ENCODE measurements at places on chromosomes 5 and 9. TPM values are rescaled to one million over a fixed set of nuclear protein-coding genes. Genes with fewer than 3 reads are reported as not detected.

The CCDC187 gene
- polyA plus RNA-seq = not detected

GRCh38 chr9:112505086-112505485 is 18.5 kb downstream of the KIAA1958 start:
- H3K36me3 ChIP-seq = no peaks in the 10 kb centered on the region
- H3K4me3 ChIP-seq = no peak overlapping the region
- no peaks in the 10 kb centered on the region for H3K4me1 ChIP-seq
- DNase-seq = no peak
- H3K27me3 ChIP-seq = no peaks in the 10 kb centered on the region
- H3K27ac ChIP-seq = no peak overlapping the region

DNA sequence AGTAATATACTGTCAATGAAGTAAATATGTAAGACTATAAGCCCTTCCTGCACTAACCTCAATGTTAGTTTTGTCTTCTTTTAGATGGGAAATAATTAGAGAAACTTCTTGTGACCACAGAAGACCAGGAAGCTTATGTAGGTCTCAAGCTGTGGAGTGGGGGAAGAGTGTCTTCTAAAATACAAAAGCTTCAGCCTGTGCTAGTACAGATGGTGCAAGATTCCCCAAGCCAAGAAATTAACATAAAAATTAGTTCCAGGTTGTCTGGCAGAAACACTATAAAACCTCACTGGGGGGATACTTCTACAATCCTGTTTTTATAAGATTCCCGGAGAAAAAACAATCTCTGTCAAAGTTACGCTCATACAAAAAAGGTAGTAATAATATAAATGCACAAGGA is 103.6 kb downstream of the FNBP1 start:
- H3K36me3 ChIP-seq = peaks cover 31% of the 10 kb centered on the region
- H3K27me3 ChIP-seq = no peaks in the 10 kb centered on the region
- DNase-seq = no peak
- H3K27ac ChIP-seq = peak overlapping the region; percentile 23

GRCh38 chr9:78149702-78150291 is 86.1 kb upstream of the CEP78 start:
- no peaks in the 10 kb centered on the region for H3K36me3 ChIP-seq
- H3K27ac ChIP-seq = no peak overlapping the region
- H3K4me3 ChIP-seq = no peak overlapping the region
- DNase-seq = no peak

The WNT8A gene
- polyA plus RNA-seq = not detected

DNA sequence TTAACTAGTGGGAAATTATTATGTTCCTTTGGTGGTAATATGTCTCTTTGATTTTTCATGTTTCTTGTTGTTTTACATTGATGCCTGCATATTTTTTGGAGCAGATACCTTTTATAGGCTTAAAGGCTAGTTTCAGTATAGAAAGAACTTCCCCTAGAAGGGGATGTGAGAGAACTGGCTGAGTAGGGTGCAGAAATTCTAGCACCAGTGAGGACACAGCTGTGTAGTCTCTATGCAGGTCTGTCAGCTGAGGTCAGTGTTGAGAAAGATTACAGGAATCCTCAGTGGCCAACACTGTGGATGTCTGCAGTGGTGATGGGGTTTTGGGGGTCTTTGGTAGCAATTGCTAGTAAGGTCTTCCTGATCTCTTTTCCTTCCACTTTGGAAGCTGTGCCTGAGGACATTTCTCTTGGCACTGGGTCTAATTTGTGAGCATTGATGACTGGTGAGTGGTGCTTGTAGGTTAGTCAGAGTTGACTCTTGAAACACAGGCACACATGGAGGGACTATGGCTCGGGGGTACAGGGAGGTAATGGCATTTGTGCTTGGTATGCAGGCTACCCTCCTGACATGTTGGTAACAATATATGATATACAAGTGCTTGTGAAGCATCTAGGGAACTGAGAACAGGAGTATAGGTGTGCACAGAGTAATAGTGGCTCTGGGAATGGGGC is 221.4 kb downstream of the SPATA31D1 start:
- no peaks in the 10 kb centered on the region for H3K4me1 ChIP-seq
- no peak overlapping the region for H3K4me3 ChIP-seq
- DNase-seq = no peak
- no peak overlapping the region for H3K27ac ChIP-seq
- no peaks in the 10 kb centered on the region for H3K36me3 ChIP-seq
- no peaks in the 10 kb centered on the region for H3K27me3 ChIP-seq

DNA sequence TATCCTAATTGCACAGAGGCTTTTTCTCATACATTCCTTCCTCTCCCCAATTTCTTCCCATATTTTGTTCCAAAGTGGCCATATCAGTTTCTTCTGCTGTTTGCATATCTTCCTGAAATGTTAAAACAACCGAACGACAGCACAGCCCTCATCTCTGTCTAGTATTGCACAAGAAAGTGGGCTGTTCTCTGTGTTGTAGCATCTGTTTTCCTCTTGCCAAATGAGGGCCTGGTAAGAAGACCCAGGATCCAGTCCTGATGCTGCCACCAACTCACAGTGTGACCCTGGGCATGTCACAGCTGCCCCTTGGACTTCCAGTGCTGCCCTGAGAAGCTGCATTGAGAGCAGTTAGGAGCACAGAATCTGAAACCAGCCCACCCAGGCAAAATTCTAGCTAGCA is 4.1 kb downstream of the SLC31A2 start:
- no peak overlapping the region for H3K4me3 ChIP-seq
- peaks cover 12% of the 10 kb centered on the region for H3K36me3 ChIP-seq
- DNase-seq = no peak
- no peaks in the 10 kb centered on the region for H3K27me3 ChIP-seq
- no peak overlapping the region for H3K27ac ChIP-seq

- no peak overlapping the region for H3K27ac ChIP-seq
- H3K36me3 ChIP-seq = no peaks in the 10 kb centered on the region
Observed at GRCh38 chr5:180692429-180692828, 43.0 kb upstream of the FLT4 start.

DNA sequence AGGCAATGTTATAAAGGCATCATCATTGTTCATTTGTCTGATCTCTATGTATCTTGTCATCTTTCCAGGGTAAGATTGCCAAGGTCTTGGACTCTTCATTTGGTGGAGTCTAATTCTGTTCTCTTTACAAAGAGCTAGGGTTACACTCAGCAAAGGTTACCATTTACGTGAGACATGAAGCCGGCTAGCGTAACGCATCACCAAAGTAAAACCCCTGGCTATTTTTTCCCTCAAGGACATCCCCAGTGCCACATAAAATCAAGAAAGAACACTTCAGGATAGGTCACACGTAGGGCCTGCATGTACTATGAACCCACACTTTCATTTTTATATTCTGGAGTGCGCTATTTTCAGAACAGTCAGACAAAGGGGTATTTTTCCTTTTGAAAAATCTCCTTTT is 20.0 kb upstream of the MYOT start:
- no peak for DNase-seq
- H3K36me3 ChIP-seq = no peaks in the 10 kb centered on the region
- no peaks in the 10 kb centered on the region for H3K27me3 ChIP-seq

DNA sequence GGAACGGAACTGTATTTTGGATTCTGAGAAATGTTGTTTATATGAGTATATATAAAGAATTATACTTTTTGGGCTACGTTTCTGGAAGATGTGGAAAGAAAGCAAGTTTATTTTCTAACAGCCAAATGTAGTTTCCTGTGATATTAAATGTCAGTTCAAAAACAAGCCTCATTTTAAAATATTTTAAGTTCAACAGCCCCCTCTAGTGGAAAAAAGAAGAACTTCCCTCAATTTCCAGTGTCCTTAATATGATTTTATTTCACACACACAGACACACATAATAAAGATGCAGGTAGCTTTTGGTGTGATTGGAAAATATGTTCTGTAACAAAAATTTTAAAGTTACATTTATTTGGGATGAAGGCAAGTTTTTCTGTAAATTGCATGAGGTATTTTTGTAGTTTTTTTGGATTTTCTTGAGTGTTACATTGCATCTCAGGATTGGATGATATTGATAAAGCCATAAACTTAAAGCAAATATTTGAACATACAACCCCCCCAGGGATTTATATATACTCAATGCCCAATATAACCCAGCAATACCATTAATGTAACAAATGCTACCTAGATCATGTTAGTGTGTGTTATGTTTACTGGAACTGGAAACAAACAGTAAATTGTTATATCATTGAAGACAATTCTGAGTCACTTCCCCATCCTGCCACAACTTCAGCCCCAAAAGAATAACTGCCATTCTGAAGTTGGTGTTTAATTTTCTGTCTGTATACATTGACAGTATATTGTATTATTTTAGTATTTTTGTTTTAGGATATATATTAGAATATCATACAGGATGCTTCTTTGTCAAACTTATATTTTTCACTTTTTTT is 54.0 kb downstream of the CCDC171 start:
- no peaks in the 10 kb centered on the region for H3K36me3 ChIP-seq
- no peak overlapping the region for H3K4me3 ChIP-seq
- peaks cover 3% of the 10 kb centered on the region for H3K4me1 ChIP-seq
- no peak overlapping the region for H3K27ac ChIP-seq
- no peak for DNase-seq

DNA sequence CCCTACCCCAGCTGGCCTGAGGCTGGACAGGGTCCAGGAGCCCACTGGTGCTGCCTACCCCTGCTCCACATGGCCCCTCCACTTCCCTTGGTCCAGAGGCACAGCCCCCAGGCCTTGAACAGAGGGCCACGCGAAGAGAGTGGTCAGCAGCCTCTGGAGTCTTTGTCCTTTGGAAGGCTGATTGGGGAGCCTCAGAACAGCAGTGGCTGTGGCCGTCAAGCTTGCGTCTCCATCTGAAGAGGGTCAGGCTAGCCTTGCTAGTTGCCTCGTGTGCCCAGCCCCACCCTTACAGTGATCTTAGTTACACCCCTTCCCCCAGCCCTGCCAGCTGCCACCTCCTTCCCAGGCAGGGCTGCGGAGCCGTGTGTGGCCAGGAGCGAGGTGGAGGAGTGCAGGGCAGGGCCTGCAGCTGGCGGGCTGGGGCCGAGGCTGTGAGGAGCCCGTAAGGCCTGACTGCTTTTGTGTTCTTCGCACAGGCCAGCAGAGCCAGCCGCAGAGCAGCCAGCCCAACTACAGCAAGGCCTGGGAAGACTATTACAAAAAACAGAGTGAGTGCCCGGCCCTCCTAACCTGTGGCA is 30.1 kb upstream of the PRDM12 start:
- no peak overlapping the region for H3K27ac ChIP-seq
- H3K4me1 ChIP-seq = no peaks in the 10 kb centered on the region
- no peaks in the 10 kb centered on the region for H3K27me3 ChIP-seq
- peaks cover 78% of the 10 kb centered on the region for H3K36me3 ChIP-seq
- DNase-seq = no peak

DNA sequence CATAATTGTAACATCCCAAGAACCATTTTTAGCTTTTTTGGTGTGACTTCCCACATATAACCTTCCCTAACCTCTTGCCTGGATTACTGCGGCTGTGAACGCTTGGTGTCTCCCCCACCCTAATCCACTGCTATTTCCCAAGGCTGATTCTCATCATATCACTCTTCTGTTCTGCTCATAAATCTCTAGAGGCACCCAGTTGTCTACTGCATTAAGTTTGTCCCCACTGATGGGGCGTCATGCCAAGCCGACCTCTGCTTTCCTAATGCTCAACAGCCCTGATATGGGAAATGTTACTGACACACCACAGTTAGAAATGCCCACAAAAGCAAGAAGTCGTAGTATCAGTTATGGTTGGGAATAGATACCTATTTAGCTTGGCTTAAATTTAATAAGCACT is 24.4 kb downstream of the NPR3 start:
- H3K4me1 ChIP-seq = no peaks in the 10 kb centered on the region
- no peak for DNase-seq
- no peak overlapping the region for H3K4me3 ChIP-seq
- H3K27ac ChIP-seq = no peak overlapping the region
- H3K27me3 ChIP-seq = peaks cover 2% of the 10 kb centered on the region

The CDH9 gene
- not detected for polyA plus RNA-seq

- no peak overlapping the region for H3K27ac ChIP-seq
- no peaks in the 10 kb centered on the region for H3K4me1 ChIP-seq
- H3K27me3 ChIP-seq = no peaks in the 10 kb centered on the region
- no peak overlapping the region for H3K4me3 ChIP-seq
- no peak for DNase-seq
Observed at GRCh38 chr5:171644536-171644935, 141.1 kb upstream of the SMIM23 start.

The DAB2 gene
- not detected for polyA plus RNA-seq

GRCh38 chr5:103021314-103021713 is 98.6 kb downstream of the GIN1 start:
- H3K27me3 ChIP-seq = no peaks in the 10 kb centered on the region
- H3K27ac ChIP-seq = no peak overlapping the region
- no peak for DNase-seq
- H3K4me1 ChIP-seq = no peaks in the 10 kb centered on the region
- no peak overlapping the region for H3K4me3 ChIP-seq
- H3K36me3 ChIP-seq = peaks cover 23% of the 10 kb centered on the region

DNA sequence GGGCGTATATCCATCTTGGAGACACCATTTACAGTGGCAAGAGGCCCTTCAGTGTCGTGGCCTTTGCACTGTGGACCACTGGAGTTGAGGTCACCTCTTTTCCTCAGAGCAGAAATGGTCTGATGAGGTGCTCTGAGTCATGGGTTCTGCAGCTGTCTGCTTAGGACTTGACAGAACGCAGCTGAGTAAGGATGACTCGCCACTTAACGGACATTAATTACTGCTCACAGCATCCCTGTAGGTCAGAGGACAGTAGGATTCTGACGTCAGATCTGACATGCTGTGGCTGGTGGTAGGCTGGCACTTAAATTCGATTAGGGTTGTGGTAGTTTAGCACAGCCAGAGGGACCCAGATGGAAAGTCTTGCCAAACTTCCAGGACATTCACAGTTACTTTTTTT is 479.4 kb downstream of the DMAC1 start:
- no peaks in the 10 kb centered on the region for H3K27me3 ChIP-seq
- H3K36me3 ChIP-seq = no peaks in the 10 kb centered on the region
- no peak for DNase-seq
- H3K4me1 ChIP-seq = no peaks in the 10 kb centered on the region
- no peak overlapping the region for H3K27ac ChIP-seq
- no peak overlapping the region for H3K4me3 ChIP-seq

DNA sequence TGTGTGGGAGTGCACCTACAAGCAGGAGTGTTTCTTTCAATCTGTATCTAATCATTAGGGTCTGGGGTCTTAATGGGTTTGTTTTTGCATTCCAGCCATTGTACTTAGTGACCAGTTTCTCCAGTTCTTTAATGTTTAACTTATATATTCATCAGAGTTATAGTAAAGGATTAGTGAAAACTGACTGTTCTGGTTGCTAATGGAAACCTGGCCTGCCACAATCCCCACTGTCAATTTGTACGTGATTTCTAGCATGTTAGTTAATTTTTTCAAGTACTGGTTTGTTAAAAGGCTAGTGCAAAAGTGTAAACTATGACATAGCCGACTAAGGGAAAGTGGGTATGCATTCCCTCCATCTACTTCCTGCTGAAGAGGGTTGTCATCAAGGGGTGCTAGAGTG is 276.1 kb downstream of the HTR1A start:
- no peaks in the 10 kb centered on the region for H3K4me1 ChIP-seq
- no peak overlapping the region for H3K4me3 ChIP-seq
- H3K36me3 ChIP-seq = no peaks in the 10 kb centered on the region
- H3K27me3 ChIP-seq = no peaks in the 10 kb centered on the region

The ZNF618 gene
- polyA plus RNA-seq = not detected

Data from CD4-positive, CD25-positive, alpha-beta regulatory T cell (primary cell).